ENCODE measurements at places on chromosomes 4 and X.

GRCh38 chr4:47974566-47974965 is 41.9 kb downstream of the CNGA1 start:
- no peak for DNase-seq

- peak; percentile 27 for DNase-seq
These were observed at the start of gene IL9R for GRCh38 chrX:155997436-155997835. Gene IL9R (plus strand): TSS chrX:155997696. CDS start chrX:155997760, 64 bp downstream.

DNA sequence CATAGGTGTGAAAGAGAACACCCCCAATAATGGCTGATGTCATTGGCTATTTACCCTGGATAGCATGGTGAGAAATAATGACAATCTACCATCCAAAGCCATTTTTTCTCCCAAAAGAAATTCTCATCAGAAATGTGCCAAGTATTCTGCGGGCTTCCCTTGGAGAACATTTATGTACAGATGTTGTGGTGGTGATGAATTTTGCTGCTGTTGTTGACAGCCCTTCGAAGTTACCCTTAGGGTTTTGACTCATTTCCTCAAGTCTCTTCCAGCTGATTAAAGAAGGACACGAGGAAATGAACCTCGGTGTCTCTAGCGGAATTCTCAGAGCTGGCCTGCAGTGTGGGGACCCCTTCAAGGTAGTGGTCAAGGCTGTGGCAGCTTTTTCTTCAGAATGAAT is 3.4 kb downstream of the KIT start:
- no peak for DNase-seq

DNA sequence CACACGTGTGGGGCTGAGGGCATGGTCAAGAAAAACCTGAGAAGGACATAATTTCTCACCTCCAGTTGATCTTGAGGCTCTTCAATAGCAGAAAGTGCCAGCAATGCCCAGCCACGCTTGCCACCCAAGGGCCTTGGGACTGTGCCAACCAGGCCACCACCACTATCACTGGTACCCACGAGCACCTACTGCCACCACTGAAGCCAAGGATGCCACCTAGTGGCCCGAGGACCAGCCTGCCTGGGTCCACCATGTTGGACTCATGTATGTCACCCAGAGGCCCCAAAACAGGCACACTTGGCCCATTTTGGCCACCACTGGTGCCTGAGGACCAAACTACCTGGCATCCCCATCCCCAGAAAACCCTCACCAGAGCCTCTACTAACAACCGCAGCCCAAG is 191.8 kb downstream of the ADAM29 start:
- no peak for DNase-seq

DNA sequence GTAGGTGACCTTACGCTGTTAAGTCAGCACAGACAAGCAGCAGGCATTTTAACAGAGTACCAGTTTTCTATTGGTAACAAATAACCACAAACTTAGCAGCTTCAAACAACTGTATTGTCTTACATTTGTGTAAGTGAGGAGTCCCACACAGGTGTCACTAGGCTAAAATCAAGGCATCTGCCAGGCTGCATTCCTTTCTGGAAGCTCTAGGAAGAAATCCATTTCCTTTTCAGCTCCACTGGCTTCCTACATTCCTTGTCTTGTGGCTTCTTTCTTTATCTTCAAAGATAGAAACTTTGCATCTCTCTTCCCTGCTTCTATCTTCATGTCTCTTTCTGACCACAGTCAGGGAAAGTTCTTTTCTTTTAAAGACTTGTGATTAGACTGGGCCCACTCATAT is 139.9 kb downstream of the TMEM144 start:
- DNase-seq: no peak
